ENCODE measurements at places on chromosomes 6 and 20. TPM values are rescaled to one million over a fixed set of nuclear protein-coding genes. Genes with fewer than 3 reads are reported as not detected.
A peak's percentile ranks its signal among the peaks of the same experiment; 100 is the strongest.

The SPINT4 gene
- not detected for polyA plus RNA-seq

The MLIP gene
- not detected for polyA plus RNA-seq

The LRRC1 gene
- 12.2 TPM for polyA plus RNA-seq

- no peaks in the 10 kb centered on the region for H3K27me3 ChIP-seq
- H3K36me3 ChIP-seq = no peaks in the 10 kb centered on the region
- no peak overlapping the region for H3K27ac ChIP-seq
- H3K4me3 ChIP-seq = no peak overlapping the region
- no peaks in the 10 kb centered on the region for H3K4me1 ChIP-seq
Measured at GRCh38 chr6:52815167-52816092, 11.8 kb upstream of the GSTA1 start.

DNA sequence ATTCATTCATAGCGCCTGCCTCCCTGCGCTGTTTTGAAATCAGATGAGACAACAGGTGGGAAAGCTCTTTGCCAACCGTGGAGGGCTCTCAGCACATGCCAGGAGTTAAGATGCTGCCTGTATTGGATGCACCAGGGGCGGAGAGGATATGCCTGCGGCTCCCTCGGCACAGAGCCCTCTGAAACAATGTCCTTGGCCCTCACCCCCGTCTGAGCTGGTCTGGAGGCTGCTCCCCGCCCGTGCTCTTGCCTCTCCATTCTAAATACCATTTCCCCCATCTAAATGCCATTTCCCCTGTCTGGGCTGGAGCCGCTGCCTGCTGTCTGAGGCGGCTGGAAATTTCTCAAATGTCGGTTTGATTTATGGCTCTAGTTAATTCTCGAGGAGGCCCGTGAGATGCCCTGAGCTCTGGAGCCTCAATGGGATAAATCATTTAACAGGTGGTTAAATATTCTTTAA is 50.8 kb upstream of the MLN start:
- no peak overlapping the region for H3K27ac ChIP-seq
- no peak overlapping the region for H3K4me3 ChIP-seq
- peaks cover 20% of the 10 kb centered on the region for H3K4me1 ChIP-seq
- no peak for DNase-seq
- peaks cover 86% of the 10 kb centered on the region for H3K27me3 ChIP-seq
- no peaks in the 10 kb centered on the region for H3K36me3 ChIP-seq

GRCh38 chr20:51139891-51140290 is 117.0 kb upstream of the KCNG1 start:
- no peaks in the 10 kb centered on the region for H3K36me3 ChIP-seq
- DNase-seq = no peak
- H3K27me3 ChIP-seq = no peaks in the 10 kb centered on the region
- H3K4me3 ChIP-seq = no peak overlapping the region

DNA sequence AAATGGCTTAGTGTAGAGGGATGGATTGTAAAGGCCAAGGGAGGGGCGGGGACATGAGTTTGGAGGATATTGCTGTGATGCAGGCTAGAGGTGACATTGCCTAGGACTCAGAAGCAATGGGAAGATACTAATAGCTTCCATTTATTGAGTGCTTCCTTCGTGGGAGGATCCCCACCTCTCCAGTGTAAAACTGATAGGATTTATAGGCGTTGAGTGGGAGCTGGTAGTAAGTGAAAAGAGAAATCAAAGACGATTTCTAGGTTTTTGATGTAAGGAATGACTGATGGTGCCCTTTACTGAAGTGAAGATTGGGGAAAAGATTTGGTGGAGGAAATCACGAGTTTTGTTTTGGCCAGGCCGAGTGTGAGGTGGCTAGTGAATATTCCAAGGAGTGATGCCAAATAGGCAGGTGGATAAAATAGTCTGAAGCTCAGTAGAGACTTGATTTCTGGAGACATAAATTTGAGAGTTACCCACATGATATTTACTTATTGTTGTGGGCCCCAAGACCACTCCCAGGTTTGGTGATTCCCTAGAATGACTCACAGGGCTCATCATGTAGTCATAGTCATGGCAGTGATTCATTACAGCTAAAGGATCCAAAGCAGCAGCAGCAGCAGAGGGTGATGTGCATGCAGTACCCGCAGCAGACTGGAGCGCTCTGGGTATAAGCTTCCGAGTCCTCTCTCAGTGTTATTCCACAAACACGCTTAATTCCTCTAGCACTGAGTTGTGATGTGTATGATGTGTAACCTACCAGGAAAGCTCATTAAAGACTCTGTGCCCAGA is 10.2 kb downstream of the RPRD1B start:
- H3K27me3 ChIP-seq = no peaks in the 10 kb centered on the region
- no peak for DNase-seq
- no peaks in the 10 kb centered on the region for H3K4me1 ChIP-seq
- peaks cover 78% of the 10 kb centered on the region for H3K36me3 ChIP-seq
- no peak overlapping the region for H3K27ac ChIP-seq
- no peak overlapping the region for H3K4me3 ChIP-seq

DNA sequence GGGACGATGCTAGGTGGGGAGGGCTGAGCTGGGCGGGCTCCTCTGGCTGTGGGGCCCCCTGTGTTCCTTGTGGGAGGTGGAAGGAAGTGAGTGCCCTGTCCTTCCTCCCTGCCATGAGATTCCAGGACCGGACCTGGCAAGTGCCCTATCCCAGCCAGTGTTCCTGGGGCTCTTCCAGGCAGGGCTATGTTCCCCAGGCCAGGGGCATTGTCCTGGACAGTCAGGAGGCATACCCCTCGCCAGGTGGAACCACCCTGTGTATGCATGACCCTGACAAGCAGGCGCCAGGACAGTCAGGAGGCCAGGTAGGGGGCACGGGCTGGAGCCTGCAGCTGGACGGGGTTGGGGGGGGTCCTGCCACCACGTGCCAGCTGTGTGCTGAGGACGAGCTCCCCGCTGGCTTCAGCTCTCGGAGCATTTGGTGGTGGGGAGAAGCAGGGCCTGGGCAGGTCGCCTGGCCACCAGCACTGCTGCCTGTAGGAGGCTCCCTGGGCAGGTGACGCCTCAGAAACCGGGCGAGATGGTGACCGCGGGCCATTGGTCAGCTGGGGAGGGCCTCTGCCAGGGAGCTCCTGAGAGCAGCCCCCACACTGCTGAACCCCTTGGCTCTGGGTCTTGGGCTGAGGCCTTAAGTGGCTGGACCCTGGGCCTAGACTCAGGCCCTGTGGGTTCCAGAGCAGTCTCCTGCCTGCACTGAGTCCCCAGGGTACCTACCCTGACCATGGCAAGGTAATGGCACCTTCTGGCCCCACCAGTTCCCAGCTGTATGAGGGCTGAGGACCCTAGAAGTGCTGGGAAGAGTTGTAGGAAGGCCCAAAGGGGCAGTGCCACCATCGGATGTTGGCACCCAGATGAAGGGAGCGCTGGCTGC is 694 bp downstream of the SLC17A9 start:
- H3K4me1 ChIP-seq = peaks cover 37% of the 10 kb centered on the region
- no peaks in the 10 kb centered on the region for H3K27me3 ChIP-seq
- H3K36me3 ChIP-seq = peaks cover 39% of the 10 kb centered on the region
- peak overlapping the region; percentile 86 for H3K27ac ChIP-seq
- peak overlapping the region; percentile 49 for H3K4me3 ChIP-seq

DNA sequence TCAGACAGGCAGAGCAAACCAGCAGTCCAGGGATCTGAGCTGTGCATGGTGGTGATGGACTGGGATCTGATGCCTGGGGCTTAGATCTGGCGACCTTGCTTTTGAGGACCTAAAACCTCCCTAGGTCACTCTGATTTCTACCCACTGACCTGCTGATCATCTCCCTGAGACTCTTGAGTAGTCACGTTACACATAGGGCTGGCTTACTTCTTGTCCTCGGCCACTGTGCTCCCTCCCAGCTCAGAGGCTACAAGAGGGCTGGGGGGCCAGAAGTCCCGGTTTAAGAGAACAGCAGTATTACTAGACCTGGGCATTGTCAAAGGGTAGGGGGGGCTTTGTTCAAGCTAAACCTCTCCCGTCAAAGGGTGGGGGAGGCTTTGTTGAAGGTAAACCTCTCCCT is 5.5 kb downstream of the DYNLT1 start:
- peaks cover 55% of the 10 kb centered on the region for H3K4me1 ChIP-seq
- no peak overlapping the region for H3K27ac ChIP-seq
- DNase-seq = peak; percentile 10
- no peaks in the 10 kb centered on the region for H3K27me3 ChIP-seq
- H3K4me3 ChIP-seq = no peak overlapping the region

GRCh38 chr6:78390066-78390465 is 477.3 kb upstream of the IRAK1BP1 start:
- H3K4me1 ChIP-seq = no peaks in the 10 kb centered on the region
- DNase-seq = no peak
- no peaks in the 10 kb centered on the region for H3K36me3 ChIP-seq
- no peaks in the 10 kb centered on the region for H3K27me3 ChIP-seq
- no peak overlapping the region for H3K4me3 ChIP-seq

DNA sequence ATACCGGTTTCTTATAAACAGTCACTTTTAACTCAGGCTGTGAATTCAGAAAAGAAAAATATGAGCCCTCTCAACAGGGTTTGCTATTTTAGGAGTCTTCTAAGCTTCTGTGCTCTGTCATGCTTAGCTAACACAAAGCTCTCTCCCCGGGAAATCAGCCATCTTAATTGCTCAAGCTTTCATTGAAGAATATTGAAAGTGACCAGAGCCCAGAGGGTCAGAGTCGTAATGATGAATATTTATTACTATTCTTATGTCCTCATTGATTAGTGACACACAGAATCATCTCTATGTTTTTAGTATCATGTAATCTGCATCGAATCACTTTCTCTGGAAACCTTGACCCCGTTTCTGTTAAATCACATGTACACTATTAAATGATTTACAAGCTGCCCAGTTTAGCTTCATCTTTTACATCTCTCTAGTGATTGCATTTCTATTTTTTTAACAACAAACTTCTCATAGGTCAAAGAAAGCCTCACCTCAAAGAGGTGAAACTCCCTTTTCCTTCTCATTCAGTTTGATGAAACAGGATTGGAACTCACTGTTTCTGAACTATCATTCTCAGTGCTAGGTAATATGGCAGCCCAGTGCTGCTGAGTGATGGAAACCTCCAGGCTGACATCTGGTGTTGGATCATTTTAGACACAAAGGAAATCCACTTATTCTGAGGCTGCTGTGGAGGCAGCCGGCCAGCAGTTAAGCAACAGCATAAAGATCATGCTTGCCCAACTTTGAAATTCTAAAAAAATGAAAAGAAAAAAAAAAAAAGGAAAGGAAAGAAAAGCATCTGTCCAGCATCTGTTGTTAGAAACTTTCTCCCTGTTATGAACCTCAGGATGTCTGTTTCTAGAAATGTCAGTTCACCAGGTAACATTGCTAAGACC is 96.3 kb downstream of the RFPL4B start:
- H3K4me3 ChIP-seq = no peak overlapping the region
- peak; percentile 44 for DNase-seq
- no peaks in the 10 kb centered on the region for H3K36me3 ChIP-seq
- H3K27ac ChIP-seq = no peak overlapping the region

DNA sequence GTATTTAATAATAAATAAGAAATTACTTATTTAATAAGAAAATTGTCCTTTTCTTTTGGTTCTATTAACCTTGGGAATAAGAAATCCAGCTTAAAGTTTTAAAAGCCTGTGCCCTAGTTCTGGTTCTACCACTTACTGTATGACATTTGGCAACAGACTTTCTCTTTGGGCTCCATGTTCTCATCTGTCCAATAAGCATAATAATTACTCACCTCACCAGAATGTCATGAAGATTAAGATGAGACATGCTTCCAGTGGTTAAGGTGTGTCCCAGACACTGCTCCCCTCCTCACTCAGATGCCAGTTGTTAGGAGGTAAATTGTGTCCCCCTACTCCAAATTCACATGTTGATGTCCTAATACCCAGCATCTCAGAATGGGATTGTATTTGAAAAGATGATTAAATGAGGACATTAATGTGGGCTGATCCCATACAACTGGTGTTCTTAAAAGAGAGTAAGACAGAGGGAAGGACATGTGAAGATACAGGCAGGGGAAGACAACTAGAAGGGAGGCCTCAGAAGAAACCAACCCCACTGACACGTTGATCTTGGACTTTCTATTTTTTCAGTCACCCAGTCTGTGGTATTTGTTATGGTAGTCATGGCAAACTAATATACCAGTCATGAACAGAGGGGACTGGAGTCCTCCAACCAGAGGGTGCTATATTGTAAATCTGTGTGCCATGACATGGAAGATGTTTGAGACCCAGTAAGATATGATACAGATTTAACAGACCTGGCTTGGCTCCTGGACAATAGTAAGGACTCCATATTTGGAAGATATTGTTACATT is 6.4 kb upstream of the MICAL1 start:
- H3K27me3 ChIP-seq = no peaks in the 10 kb centered on the region
- no peak overlapping the region for H3K4me3 ChIP-seq
- H3K4me1 ChIP-seq = peaks cover 29% of the 10 kb centered on the region

GRCh38 chr6:107061125-107062020 is 33.4 kb downstream of the MTRES1 start:
- no peak overlapping the region for H3K4me3 ChIP-seq
- DNase-seq = no peak
- no peaks in the 10 kb centered on the region for H3K27me3 ChIP-seq
- H3K4me1 ChIP-seq = peaks cover 29% of the 10 kb centered on the region
- no peaks in the 10 kb centered on the region for H3K36me3 ChIP-seq

GRCh38 chr6:77466055-77466450 is 2.8 kb upstream of the HTR1B start:
- peaks cover 3% of the 10 kb centered on the region for H3K27me3 ChIP-seq
- peak; percentile 61 for DNase-seq
- H3K36me3 ChIP-seq = no peaks in the 10 kb centered on the region
- peaks cover 46% of the 10 kb centered on the region for H3K4me1 ChIP-seq
- no peak overlapping the region for H3K27ac ChIP-seq

DNA sequence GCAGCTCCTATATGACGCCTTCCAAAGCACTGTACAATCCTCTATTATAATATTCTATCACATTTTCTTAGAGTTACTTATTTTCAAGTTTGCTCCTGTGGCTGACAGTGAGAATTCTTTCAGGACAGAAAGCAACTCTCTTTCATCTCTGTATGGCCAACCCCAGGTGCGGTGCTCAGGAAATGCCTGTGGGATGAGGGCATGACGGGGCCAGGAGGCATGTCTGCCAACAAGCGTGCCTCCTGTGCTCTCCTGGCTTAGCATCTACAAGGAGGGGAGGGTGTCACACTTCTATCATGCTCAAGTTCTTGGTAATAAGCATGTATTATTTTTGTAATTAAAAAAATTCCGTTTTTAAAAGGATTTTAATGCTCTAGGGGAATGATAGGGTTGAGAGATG is 11.4 kb downstream of the MRPL14 start:
- peaks cover 35% of the 10 kb centered on the region for H3K4me1 ChIP-seq
- peaks cover 50% of the 10 kb centered on the region for H3K36me3 ChIP-seq
- H3K4me3 ChIP-seq = no peak overlapping the region
- H3K27ac ChIP-seq = no peak overlapping the region

DNA sequence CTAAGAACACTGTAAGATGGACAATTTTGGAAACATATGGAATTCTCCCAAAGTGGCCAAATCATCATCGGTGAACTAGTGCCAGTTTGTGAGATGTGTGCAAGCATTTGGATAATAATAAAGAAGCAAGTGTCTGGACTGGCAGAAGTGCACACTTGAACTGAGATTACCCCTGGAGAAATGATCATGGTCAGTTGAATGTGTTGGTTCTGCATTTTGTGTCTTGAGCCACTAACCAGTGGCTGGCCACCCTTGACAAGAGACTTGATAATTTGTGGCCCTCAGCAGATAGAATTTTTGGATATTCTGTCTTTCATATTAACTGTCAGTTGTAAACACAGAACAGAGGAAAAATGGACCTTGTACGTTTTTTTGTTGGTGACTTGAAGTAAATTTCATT is 37.4 kb downstream of the CITED2 start:
- H3K4me1 ChIP-seq = peaks cover 5% of the 10 kb centered on the region
- no peak overlapping the region for H3K4me3 ChIP-seq
- no peaks in the 10 kb centered on the region for H3K27me3 ChIP-seq
- no peak for DNase-seq

All from stomach (tissue), 19 donors.